ENCODE measurements at places on chromosomes 6 and 20. TPM values are rescaled to one million over a fixed set of nuclear protein-coding genes. Genes with fewer than 3 reads are reported as not detected.

The IP6K3 gene
- not detected for total RNA-seq

The BPIFB1 gene
- not detected for total RNA-seq

The SLC22A16 gene
- total RNA-seq = not detected

The LYRM4 gene
- 15.7 TPM for total RNA-seq

The CD40 gene
- total RNA-seq = 10.9 TPM

The PI3 gene
- total RNA-seq = not detected

The SLC24A3 gene
- under 0.01 TPM for total RNA-seq

The CCR6 gene
- not detected for total RNA-seq

The LIN28B gene
- not detected for total RNA-seq

The ACAT2 gene
- total RNA-seq = 32.7 TPM

The SNHG17 gene
- 7.0 TPM for total RNA-seq

The NOX3 gene
- not detected for total RNA-seq

The FUCA2 gene
- 38.8 TPM for total RNA-seq

The NKAPL gene
- total RNA-seq = under 0.01 TPM

The DNAH8 gene
- total RNA-seq = not detected

The NSFL1C gene
- 19.1 TPM for total RNA-seq

The TRDN gene
- total RNA-seq = not detected

The TSPO2 gene
- total RNA-seq = not detected

The SLCO4A1 gene
- 0.90 TPM for total RNA-seq

The ECT2L gene
- not detected for total RNA-seq

The ID4 gene
- under 0.01 TPM for total RNA-seq
